ENCODE measurements at places on chromosomes 1 and 21.

- DNase-seq: no peak
Measured at GRCh38 chr21:28380241-28380640, 612.4 kb downstream of the LTN1 start.

DNA sequence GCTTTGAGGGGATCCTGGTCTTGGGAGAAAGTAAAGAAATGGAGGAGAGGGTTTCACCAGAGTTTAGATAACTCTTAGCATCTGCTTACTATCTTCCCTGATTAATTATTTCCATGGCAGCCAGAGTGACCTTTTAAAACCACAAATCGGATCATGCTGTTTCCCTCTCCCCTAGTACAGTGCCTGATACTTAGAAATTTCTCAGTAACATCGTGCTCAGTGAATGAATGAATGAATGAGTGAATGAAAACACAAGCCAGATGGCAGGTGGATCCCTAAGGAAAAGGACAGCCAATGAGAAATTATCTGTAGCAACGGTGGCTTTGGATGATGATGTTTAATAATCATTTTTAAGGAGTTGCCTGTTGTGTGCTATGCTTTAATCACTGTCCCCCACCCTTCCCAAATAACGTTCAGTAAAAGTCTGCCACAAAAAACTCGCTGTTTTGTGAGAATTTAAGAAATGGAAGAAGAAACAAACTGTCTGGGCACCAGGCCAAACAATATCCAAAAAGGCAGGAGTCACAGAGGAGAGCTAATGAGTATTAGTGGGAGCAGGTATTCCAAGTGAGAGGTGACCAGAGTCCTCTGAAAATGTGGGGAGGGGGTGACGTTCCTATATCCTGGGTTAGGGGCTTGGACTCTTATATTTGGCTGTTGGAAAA is 737 bp upstream of the SMAP2 start:
- no peak for DNase-seq

GRCh38 chr1:153627715-153628626 is at the start of gene S100A1:
TSS of gene S100A1 (plus strand) at chr1:153628434. CDS start at chr1:153630522, 2,088 bp downstream.
- peak; percentile 86 for DNase-seq

GRCh38 chr1:102772831-102773230 is 335.5 kb downstream of the COL11A1 start:
- DNase-seq: no peak

GRCh38 chr1:59697150-59697800 is 117.5 kb upstream of the HOOK1 start:
- DNase-seq: no peak

DNA sequence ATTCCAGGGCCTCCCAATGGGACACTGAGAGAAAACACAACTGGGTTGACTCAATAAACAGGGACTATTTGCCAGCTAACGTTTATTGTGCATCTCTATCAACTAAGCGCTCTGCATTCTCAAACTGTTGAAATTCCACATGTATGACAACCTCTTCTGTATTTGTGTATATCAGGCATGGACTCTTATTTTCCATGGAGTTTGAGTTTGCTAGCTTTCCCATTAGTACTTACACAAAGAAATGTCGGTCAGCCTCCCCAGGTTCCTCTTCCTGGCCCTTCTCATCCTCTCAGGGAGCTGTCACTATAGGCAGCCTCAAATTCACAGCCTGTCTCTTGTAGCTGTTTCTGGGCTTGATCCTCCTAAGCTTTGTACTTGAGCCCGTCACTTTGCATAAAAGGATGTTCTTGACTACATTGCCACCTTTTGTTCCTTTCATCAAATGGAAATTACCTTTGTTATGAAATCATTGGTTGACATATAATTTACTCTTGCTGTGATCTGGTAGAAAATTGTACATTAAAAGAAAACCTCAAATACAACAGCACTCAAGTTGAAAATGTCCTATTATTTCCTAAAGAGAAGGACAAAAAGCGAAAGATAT is 60.0 kb upstream of the NTPCR start:
- no peak for DNase-seq

- DNase-seq: no peak
Measured at GRCh38 chr21:17921579-17922530, 102.7 kb upstream of the C21orf91 start.

DNA sequence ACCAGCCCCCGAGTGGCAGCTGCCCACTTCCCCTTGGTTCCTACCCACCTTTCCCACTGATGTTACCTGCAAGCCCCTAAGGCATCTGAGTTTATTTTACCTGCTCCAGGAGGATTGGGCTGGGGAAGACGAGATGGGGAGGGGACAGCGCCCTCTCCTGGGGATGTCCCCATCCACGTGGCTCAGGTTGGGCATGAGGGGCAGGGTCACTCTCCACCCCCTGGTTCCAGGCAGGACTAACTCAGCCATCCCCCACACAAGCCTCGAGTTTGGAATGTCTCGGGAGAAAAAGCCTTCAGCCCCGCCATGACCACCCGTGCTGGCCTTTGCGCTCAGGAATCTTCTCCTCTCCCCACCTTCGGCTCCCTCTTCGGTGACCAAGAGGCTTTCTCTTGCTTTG is 90.0 kb downstream of the ARHGEF10L start:
- DNase-seq: no peak

GRCh38 chr1:59375321-59376220 is 78.7 kb downstream of the FGGY start:
- no peak for DNase-seq

DNA sequence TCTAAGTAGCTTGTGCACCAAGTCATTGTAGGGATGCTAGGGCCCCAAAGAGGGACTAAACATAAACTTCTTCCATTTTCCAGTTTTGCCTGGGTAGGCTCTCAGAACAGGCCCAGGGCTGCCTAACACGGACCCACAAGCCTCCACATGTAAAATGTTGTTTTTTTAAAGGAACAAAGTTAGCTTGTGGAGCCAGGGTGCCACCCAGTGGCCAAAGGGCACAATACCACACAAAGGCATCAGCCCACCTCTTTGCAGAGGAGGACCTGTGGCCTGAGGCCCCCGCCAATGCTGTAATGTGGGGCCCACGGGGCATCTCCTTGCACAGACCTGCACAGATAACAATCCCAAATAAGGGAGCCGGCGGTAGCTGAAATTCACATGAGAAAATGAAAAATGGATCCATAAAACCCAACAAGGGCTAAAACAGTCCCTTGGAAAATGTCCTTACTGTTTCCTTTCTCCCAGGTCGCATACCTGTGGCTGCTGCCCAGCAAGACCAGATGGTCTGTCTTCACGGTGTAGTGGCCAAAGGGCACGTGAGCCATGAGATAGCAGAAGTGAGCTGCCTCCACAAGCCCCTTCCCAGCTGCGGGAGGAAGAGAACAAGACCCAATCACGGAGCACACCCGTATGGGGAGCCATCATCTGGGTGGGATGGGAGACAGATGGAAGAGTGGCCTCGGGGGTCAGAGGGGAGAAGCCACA is 23.8 kb downstream of the SEC16B start:
- peak; percentile 63 for DNase-seq

DNA sequence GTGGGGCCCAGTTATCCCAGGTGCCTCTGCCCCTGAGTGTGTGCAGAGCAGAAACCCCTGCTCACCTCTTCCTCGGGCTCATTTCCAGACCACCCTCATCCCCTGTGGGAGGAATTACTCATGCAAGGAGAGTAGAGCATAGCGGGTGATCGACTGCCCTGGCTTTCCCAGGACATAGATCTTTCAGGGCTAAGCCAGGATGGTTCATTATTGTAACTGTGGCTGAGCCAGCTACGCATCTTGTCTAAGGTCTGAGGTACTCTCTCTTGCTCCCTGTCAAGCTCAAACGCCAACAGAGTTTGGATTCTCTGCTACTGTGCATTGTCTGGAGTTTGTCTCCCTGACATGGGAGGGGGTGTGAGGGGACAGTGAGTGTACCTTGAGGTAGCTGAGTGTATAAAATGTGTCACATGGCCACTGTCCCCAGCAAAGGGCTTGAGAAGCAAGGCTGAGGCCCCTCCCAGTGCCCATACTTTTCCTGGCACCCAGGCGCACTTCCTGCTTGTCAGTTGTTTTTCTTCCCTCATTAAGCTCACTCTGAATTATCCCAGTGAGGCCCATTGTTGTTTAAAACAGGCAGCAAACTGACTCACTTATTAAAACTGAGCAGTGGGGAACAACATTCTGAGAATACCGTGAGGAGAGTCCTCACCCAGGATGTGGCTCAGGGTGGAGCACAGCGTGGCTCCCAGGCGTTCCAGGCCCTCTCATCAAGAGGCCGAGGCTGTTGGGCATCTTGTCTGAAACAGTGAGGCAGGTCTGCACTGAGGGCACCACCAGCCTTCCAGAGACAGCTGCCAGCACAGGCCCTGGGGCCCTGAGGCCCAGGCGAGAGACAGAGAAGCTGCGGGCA is 92.9 kb downstream of the LAMC2 start:
- DNase-seq: no peak

- no peak for DNase-seq
Measured at GRCh38 chr21:33824156-33824941, 91.3 kb downstream of the ATP5PO start.

DNA sequence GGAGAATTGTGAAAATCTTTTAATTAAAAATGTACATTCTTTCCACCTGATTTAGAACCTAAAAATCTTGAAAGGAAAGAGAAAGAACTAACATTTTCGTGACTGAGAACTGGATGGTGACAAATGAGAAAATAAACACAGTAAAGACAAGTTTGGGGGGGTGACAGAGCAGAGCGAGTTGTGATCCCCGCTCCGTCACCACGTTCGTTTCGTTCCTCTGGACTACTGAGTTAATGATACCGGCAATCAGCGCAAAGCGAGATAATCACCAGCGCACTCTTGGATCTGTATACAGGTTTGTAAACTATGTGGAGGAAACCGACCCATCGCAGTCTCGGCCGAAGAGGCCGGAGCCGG is 31.2 kb upstream of the CFAP126 start:
- no peak for DNase-seq

DNA sequence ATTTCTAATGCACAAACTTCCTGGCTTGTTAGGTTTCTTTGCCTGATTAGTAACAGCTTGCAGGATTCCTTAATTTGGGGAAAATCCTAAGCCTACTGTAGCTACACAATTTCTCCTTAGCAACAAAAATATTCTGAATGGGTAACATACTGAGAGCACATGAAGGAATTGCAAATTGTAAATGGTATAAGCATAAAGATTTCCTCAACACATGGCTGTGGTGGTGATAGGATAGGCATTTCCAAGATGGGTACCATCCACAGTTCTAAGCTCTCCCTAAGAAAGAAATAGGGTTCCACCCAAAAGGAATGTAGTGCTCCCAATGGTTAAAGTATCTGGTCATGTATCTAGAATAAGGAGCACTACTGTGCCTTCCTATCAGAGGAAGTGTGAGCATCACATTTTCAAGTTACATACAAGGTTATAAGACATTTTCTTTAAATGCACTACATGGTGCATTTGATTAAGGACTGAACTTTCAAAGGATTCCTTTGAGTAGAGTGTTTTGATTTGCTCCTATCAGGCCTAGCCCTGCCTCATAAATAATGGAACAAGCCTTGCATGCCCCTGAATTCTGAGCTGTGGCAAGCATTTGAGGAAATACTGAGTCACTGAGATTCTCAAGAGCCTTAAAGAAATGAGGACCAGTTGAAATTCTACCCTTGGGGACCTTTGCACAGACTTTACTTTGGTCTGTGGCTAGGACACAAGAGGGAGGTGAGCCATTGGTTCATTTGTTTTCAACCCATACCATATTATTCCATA is 286.4 kb downstream of the PTBP2 start:
- DNase-seq: no peak
